ENCODE measurements at places on chromosomes 7 and 10.

GRCh38 chr7:13028036-13028824 lies 340.8 kb downstream of the ARL4A start:
- H3K4me1 ChIP-seq: no peaks in the 10 kb centered on the region
- H3K27me3 ChIP-seq: no peaks in the 10 kb centered on the region
- H3K27ac ChIP-seq: no peak overlapping the region
- no peak overlapping the region for H3K4me3 ChIP-seq

- no peak for DNase-seq
- no peak overlapping the region for H3K27ac ChIP-seq
- no peaks in the 10 kb centered on the region for H3K36me3 ChIP-seq
- no peaks in the 10 kb centered on the region for H3K4me1 ChIP-seq
- H3K4me3 ChIP-seq: no peak overlapping the region
These were observed 72.9 kb upstream of the POM121L12 start for GRCh38 chr7:52962402-52963076.

GRCh38 chr7:124351950-124352349 lies 319.1 kb upstream of the TMEM229A start:
- no peaks in the 10 kb centered on the region for H3K4me1 ChIP-seq
- no peaks in the 10 kb centered on the region for H3K27me3 ChIP-seq
- no peak for DNase-seq
- H3K27ac ChIP-seq: no peak overlapping the region
- H3K4me3 ChIP-seq: no peak overlapping the region

DNA sequence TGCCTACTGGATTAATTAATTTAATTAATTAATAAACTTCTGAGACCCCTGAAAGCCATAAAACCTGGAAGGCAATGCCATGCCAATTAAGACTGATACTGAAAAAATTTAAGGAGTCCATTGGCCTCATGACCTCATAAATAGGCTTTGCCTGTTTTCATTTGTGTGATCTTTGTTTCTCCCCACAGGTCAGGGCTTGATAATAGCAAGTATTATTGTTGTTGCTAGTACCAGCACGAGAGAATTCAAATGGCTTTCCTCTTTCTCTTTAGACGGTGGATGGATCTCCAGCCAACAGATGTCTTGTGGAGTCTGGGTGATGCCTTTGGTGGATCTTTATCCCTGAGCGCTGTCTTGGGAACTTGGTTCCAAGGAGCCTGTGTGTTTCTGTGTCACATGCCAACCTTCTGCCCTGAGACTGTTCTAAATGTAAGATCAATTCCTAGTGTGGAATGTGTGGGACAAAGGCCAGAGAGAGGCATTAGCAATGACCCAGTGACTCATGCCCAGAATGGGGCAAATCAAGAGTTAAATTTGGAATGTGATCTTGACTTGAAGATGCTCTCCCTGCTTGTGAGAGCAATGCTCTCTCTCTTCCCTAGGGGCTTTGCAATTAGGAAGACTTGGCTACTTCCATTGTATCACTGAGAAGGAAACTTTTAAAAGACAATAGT lies 17.7 kb downstream of the ACSM6 start:
- H3K27ac ChIP-seq: no peak overlapping the region
- no peak overlapping the region for H3K4me3 ChIP-seq
- peaks cover 11% of the 10 kb centered on the region for H3K4me1 ChIP-seq
- H3K27me3 ChIP-seq: no peaks in the 10 kb centered on the region
- H3K36me3 ChIP-seq: no peaks in the 10 kb centered on the region

DNA sequence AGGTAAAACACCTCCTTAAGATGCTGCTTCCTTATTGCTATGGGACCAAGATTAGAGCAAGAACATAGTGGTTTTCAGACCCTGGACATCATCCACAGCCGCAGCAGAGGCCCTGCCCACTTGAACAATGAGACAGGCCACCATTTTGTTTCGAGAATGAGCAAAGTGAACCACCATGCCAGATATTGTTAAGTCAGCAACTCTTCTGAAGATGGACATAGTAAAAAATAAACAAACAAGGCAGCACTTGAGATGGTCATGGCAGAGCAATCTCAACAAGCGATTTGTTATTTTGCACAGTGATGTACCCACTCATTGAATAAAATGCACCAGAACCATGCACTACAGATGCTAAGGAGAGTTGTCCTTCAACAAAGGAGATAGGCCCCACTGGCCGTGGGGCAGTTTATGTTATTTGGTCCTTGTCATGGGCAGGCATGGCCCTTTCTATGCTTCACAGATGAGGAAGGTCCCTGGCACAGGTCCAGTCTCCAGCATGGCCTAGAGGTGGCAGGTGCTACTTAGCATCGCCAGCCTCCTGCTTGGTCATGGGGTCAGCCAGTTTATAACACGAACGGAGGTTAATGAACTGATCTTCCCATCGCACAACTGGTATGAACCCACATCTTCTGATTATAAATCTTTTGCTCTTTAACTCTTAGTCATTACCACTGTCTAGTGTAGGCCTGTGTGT lies 44.1 kb downstream of the IKZF1 start:
- no peaks in the 10 kb centered on the region for H3K4me1 ChIP-seq
- H3K36me3 ChIP-seq: no peaks in the 10 kb centered on the region
- H3K27me3 ChIP-seq: peaks cover 97% of the 10 kb centered on the region

DNA sequence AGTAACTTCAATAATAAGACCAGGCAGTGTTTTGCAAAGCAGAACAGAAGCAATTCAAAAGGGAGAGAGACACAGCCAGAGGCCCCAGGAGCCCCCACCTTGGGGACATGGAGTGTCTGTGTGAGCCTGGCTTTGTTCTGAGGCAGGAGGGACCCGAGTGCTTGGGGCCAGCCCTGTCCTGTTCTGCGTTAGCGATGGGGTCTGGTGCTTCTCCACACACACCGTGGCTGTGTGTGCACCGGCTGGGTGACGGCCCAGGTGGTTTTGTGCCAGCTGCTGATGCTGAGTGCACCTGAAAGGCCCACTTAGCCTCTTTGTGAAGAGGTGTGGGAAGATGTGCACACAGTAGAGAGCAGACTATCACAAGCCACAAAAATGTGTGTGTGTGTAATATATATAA lies 468.9 kb downstream of the DNAJB6 start:
- H3K36me3 ChIP-seq: no peaks in the 10 kb centered on the region
- peaks cover 93% of the 10 kb centered on the region for H3K27me3 ChIP-seq
- no peak for DNase-seq
- H3K27ac ChIP-seq: no peak overlapping the region
- no peak overlapping the region for H3K4me3 ChIP-seq

DNA sequence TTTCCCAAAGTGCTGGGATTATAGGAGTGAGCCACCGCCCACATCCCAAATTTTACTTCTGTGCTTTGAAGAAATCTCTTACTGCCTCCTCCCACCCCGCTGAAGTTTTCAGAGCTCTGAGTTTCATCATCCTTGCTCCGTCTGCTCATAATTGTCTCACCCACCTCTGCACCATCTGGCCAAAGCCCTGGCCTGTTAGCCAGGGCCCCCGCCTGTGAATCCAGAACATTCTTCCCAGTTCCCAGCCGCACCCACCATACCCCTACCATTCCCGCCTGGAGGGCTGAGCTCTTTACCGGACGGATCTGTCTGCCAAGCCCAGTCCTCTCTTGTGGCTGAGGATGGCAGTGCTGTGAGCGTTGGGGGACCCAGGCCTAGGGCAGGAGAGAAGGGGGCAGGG lies 14.5 kb downstream of the SSC4D start:
- no peaks in the 10 kb centered on the region for H3K27me3 ChIP-seq
- no peak for DNase-seq
- no peak overlapping the region for H3K4me3 ChIP-seq
- no peaks in the 10 kb centered on the region for H3K36me3 ChIP-seq
- peaks cover 11% of the 10 kb centered on the region for H3K4me1 ChIP-seq
